ENCODE measurements at places on chromosomes 12 and 14.

DNA sequence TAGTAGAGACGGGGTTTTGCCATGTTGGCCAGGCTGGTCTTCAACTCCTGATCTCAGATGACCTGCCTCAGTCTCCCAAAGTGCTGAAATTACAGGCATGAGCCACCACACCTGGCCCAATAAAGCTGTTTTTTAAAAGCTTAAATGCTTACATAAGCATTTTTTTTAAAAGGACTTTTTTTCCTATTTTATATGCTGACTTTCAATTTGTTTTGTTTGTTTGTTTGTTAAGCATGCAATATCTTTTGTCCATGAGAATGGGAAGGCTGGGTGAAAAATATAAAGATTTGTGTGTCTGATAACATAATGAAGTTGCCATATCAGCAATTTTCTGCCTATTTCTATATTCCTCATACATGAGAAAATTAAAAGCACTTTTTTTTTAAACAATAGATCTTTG, 17.0 kb upstream of the SLC2A13 start:
- no peak for DNase-seq

DNA sequence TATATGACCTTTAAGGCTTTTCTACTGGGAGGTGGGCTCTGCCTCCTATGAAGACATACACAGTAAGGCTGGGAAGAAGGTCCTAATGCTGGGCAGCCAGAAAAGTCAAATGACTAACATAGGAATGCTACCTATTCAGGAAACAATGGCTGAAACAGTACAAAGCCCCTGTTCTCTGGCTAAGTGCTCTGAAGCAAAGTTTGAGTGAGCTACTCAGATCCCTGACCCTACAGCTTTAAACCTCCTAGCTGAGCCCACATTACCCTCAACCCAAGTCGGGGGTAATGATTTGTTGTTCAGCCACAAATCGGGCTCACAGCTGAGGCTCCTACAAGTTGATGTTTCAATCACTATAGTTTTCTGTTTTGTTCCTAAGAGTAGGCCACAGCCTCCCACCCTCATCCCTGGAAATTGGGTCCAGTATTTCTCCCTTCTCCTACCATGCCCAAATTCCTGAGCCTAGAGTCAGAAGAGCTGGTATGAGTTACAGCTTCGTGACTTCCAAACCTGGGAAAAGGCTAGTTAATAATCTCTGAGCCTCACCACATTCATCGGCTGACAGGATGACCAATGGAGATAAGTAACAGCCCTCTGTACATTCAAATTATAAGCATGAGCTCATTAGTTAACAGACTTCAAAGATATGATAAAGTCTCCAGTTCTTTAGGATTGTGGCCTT, 46.5 kb downstream of the BTBD7 start:
- DNase-seq, result no peak

DNA sequence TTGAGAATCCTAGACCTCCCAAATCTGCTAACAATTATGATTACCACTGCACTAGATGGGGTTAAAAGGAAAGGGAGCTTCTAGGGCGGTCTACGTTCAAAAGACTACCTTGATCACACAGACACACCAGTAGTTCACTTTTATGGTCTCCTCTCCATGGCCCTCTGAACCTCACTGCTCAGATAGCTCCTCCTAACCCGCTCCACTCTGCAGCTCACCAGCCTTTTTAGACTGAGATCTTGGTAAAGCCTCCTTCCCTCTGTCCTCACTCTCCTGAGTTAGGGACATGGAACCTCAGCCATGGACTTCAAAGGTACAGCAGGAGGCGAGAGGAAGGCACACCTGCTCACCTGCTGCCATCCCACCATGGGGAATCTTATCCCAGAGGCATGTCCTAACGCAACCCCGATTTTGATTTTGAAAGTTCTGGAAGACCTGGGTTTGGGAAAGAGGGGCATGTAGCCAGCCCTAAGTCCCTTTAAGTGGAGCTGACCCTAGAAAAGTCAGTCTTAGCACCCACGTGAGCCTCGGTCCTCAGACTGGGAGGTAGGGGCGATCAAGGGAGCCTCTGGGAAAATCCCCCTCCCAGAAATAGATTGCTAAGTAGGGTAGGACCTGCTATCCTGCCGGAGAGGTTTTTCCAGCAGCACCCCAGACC, 1.3 kb downstream of the ZNF219 start:
- DNase-seq, result no peak

GRCh38 chr14:68050177-68050576, 230.6 kb downstream of the RAD51B start:
- no peak for DNase-seq
